ENCODE measurements at places on chromosomes 12 and 14. TPM values are rescaled to one million over a fixed set of nuclear protein-coding genes. Genes with fewer than 3 reads are reported as not detected.

SLC6A13 gene
- 0.72 TPM for total RNA-seq

RBP5 gene
- not detected for total RNA-seq

STRAP gene
- total RNA-seq: 233 TPM

SOAT2 gene
- total RNA-seq: not detected

CLEC6A gene
- not detected for total RNA-seq

SERPINA1 gene
- total RNA-seq: 38.1 TPM

ACSM4 gene
- total RNA-seq: not detected

- no peaks in the 10 kb centered on the region for H3K4me1 ChIP-seq
- H3K4me3 ChIP-seq: no peak overlapping the region
- no peak for DNase-seq
- no peaks in the 10 kb centered on the region for H3K27me3 ChIP-seq
- H3K36me3 ChIP-seq: no peaks in the 10 kb centered on the region
Measured at GRCh38 chr12:90916516-90916915, 38.5 kb downstream of the CCER1 start.

- no peak for DNase-seq
- no peak overlapping the region for H3K4me3 ChIP-seq
- H3K27ac ChIP-seq: no peak overlapping the region
Measured at GRCh38 chr12:62003226-62003625, 257.0 kb upstream of the USP15 start.

DNA sequence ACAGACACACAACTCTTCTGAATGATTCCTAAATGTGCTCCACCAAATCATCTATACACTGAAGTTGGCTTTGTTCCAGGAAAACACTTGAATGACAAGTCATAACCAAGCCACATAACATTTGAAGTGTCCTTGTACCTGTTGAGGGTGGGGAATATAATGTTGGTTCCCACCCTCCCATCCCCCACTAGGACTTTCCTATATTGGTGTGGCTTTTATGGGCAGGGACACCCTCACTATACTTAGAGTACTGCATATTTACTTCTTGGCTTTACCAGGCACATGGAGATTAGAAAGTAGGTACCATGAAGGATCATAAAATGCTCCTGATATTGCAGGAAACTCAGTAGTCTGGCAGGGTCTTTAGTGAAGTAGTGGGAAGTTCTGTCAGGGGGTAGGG, 9.7 kb upstream of the BHLHE41 start:
- no peak for DNase-seq
- peaks cover 17% of the 10 kb centered on the region for H3K4me1 ChIP-seq
- no peak overlapping the region for H3K4me3 ChIP-seq
- H3K27me3 ChIP-seq: no peaks in the 10 kb centered on the region

- DNase-seq: no peak
- no peak overlapping the region for H3K4me3 ChIP-seq
- peaks cover 35% of the 10 kb centered on the region for H3K27me3 ChIP-seq
- H3K4me1 ChIP-seq: peaks cover under 1% of the 10 kb centered on the region
- H3K36me3 ChIP-seq: no peaks in the 10 kb centered on the region
Measured at GRCh38 chr12:53241623-53242412, 9.8 kb upstream of the RARG start.

GRCh38 chr12:95105540-95105939, 32.1 kb upstream of the NR2C1 start:
- H3K4me1 ChIP-seq: peaks cover 11% of the 10 kb centered on the region
- no peaks in the 10 kb centered on the region for H3K27me3 ChIP-seq
- DNase-seq: no peak
- H3K27ac ChIP-seq: peak overlapping the region; percentile 49

GRCh38 chr12:91629440-91629839, 446.8 kb upstream of the DCN start:
- no peak overlapping the region for H3K27ac ChIP-seq
- no peak overlapping the region for H3K4me3 ChIP-seq
- H3K27me3 ChIP-seq: no peaks in the 10 kb centered on the region
- no peak for DNase-seq
- no peaks in the 10 kb centered on the region for H3K36me3 ChIP-seq

DNA sequence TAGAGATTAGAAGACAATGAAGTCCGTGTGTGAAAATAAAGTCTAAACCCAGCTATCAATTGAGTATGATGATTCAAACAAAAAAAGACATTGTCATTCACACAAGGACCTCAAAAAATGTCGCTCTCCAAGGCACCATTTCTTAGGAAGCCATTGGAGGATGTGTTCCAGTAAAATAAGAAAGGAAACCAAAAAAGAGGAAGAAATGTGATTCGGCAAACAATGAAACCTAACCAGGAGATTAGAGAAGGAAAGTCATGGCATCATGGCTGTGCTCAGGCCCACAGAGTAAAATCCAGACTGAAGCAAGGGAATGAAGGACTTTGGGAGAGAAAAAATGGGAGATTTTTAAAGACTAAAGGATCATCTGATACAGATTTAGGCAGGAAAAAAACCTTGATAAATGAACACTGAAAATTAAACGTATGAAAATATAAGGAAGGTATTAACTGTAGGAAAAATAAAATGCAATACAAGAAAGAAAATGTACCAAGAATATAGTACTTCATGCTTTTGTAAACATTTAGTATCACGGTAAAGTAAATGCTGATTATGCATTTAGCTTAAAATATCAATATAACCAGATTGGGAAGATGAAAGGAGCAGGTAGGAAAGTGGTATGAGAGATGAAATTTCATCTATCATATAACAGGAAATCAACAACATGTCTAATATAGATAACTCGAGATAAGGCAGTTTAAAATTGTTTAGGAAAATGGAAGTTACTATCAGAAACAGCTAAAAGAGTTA, 38.2 kb upstream of the MTHFD1 start:
- H3K4me3 ChIP-seq: no peak overlapping the region
- H3K36me3 ChIP-seq: no peaks in the 10 kb centered on the region

- H3K27ac ChIP-seq: no peak within 1 kb of the TSS
- DNase-seq: no peak
- peaks cover 37% of the 10 kb centered on the region for H3K27me3 ChIP-seq
- no peaks in the 10 kb centered on the region for H3K36me3 ChIP-seq
- no peak within 1 kb of the TSS for H3K4me3 ChIP-seq
- H3K4me1 ChIP-seq: peaks cover under 1% of the 10 kb centered on the region
Measured at GRCh38 chr12:7503686-7504415, at the start of gene CD163. CD163 (minus strand) TSS chr12:7503777; CDS start chr12:7503690, 87 bp downstream.

GRCh38 chr12:4148418-4149056, 125.0 kb upstream of the CCND2 start:
- no peak overlapping the region for H3K4me3 ChIP-seq
- DNase-seq: peak; percentile 28
- H3K27ac ChIP-seq: no peak overlapping the region
- no peaks in the 10 kb centered on the region for H3K27me3 ChIP-seq
- H3K36me3 ChIP-seq: no peaks in the 10 kb centered on the region

GRCh38 chr14:52175982-52176502, 91.5 kb upstream of the PTGDR start:
- H3K36me3 ChIP-seq: no peaks in the 10 kb centered on the region
- H3K4me1 ChIP-seq: no peaks in the 10 kb centered on the region
- H3K4me3 ChIP-seq: no peak overlapping the region
- no peak for DNase-seq
- H3K27ac ChIP-seq: no peak overlapping the region

GRCh38 chr12:98126637-98127335, 388.6 kb upstream of the TMPO start:
- peaks cover 65% of the 10 kb centered on the region for H3K27me3 ChIP-seq
- no peaks in the 10 kb centered on the region for H3K36me3 ChIP-seq
- H3K4me1 ChIP-seq: no peaks in the 10 kb centered on the region
- H3K4me3 ChIP-seq: no peak overlapping the region
- DNase-seq: no peak
- H3K27ac ChIP-seq: no peak overlapping the region

- H3K36me3 ChIP-seq: no peaks in the 10 kb centered on the region
- DNase-seq: no peak
- H3K4me1 ChIP-seq: peaks cover 6% of the 10 kb centered on the region
- H3K27me3 ChIP-seq: no peaks in the 10 kb centered on the region
Measured at GRCh38 chr12:89244536-89244935, 107.8 kb downstream of the DUSP6 start.

- H3K36me3 ChIP-seq: no peaks in the 10 kb centered on the region
- no peak overlapping the region for H3K27ac ChIP-seq
- no peak for DNase-seq
- no peaks in the 10 kb centered on the region for H3K27me3 ChIP-seq
- H3K4me1 ChIP-seq: peaks cover 13% of the 10 kb centered on the region
Measured at GRCh38 chr12:26021534-26021933, 63.1 kb downstream of the RASSF8 start.

DNA sequence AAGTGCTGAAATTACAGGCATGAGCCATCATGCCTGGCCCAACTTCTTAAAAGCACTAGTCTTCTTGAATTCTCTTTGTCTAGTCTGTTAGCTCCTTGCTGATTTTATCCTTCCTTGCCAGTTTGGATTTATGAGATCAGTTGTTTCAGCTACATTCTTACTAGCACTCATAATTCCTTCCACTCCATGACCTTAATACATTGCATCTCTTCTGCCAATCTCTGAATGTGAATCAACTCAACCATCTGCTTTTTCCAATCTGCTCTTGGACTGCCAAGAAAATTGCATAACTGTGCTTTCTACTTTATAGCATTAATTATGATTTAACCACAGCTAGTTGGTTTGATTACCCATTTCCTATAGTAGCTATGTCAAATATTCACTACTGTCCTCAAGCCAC, 14.9 kb upstream of the HEATR5A start:
- no peaks in the 10 kb centered on the region for H3K27me3 ChIP-seq
- peaks cover 10% of the 10 kb centered on the region for H3K4me1 ChIP-seq
- DNase-seq: no peak

GRCh38 chr12:47080725-47081502, 1.2 kb upstream of the AMIGO2 start:
- peak overlapping the region; percentile 50 for H3K27ac ChIP-seq
- H3K27me3 ChIP-seq: no peaks in the 10 kb centered on the region
- H3K4me3 ChIP-seq: peak overlapping the region; percentile 92
- DNase-seq: peak; percentile 89
- H3K4me1 ChIP-seq: peaks cover 67% of the 10 kb centered on the region

Measured in MCF 10A (cell line).